ENCODE measurements at places on chromosomes 3 and 15.

DNA sequence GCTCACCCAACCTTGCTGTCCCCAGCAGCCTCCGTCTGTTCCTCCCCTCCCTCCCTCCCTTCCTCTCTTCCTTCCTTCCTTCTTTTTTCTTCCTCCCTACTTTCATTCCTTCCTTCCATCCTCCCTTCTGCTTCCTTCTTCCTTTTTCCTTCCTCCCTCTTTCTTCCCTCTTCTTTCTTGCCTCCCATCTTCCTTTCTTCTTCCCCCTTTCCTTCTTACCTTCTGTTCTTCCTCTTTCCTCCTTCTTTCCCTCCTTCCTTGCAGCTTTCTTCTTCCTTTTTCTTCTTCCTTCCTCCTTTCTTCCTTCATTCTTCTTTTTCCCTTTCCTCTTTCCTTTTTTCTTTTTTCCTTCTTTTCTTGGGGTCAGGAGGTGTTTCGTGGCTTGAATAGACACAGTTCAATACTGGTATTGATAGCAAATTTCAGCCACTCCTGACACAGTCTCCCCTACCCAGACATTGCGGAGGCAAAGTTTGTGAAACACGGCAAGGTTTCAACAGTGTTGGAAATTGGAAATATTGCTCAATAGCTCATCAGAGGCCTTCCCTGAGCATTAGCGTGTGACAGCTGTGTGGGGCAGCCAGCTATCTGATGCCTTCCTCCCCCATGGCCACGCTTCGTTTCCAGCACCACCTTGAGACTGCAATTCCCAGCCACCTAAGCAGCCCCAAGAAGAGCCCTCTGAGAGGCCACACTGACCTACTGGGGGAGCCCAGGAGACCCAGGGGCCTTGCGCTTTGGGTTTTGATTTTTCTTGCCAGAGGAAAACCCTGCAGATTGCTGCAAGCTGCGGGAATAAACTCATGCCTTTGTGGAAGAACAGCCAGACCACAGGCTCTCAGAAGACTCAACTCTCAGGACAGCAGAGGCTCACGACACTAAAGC lies 82.2 kb downstream of the KLF15 start:
- DNase-seq = no peak

DNA sequence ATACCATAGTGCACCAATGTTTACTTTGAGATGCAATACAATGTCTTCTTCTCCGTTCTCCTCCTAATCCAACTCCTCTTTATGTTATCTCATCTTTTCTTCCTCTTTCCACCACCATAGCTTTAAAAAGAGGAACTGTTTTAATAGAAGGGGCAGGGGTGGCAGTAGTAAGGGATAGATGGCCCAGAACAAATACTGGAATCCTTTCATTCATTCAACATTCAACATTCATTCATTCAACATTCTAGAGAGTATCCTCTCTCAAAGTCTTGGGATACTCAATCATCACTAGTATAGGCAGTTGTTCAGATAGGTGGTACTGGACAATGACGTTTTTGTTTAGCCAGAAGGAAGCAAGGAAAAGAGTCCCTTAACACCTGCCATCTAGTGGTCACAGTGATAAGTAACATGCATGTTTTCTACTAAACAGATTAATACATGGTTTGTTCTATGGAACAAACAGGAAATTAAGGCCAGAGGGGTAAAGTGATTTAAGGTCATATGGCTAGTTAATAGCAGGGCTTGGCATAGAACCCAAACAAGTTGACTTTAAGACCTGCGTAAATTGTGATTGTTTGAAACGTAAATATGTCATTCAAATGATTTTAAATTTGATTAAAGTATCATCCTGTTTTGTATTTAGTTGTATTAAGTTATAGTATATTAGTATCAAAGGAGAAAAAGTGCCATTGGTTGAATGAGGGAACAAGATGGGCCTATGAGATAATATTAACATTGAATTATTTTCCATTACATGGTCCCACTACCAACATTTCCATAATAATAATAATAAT lies 26.9 kb upstream of the EHHADH start:
- DNase-seq = no peak

DNA sequence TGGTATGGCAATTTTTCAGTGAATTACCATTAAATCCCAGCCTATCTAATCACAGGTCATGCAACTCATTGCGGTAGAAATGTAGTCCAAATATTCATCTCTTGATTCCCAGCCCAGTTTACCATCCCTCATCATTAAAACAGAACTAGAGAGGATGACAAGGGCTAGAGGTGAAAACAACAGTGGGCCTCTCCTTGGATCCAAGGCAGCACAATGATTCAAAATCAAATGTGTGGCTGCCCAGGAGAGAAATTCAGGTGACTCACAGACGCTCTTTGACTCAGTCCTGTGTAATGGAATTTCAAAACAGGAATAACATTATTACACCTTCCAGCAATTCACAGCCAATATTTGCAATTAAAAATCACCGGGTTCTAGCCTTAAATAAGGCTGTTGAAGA lies 246.5 kb downstream of the TBL1XR1 start:
- DNase-seq = no peak

DNA sequence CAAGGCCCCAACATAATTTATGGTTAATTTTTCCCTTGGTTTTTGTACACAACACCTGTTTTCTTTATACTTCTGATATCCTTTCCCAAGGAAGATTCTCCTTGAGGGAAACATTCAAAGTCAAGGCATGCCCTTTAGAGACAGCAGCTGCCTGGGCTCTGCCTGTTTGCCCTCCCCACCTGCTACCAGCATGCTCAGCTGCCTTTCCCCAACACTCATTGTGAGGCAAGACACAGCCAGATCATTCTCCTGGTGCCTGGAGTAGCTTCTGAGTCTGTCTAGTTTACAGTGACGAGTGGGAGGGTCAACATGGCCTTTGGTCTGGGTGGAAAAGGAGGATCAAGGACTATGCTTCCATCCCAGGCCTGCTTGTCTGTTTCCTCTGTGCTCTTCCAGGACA lies 132.5 kb downstream of the EPHB1 start:
- no peak for DNase-seq

DNA sequence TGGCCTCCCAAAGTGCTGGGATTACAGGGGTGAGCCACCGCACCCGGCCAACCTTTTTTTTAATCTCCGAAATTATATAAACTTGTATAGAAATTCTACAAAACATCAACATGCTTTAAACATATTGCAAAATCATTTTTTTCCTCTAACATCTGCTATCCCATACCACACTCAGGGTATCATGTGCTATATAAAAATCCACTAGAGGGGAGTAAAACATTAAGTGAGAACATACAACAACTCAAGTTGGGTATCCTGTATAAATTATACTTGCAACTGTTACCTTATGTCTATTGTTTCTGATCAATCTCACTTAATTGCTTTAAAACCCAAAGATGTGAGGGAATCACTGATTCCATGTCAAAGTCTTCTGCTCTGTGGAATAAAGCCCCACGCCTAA lies 71.9 kb upstream of the FBN1 start:
- DNase-seq = no peak

- peak; percentile 59 for DNase-seq
Observed at GRCh38 chr3:197181741-197182140, 116.7 kb downstream of the DLG1 start.

- DNase-seq = no peak
Observed at GRCh38 chr3:134640872-134641470, 9.9 kb downstream of the KY start.

DNA sequence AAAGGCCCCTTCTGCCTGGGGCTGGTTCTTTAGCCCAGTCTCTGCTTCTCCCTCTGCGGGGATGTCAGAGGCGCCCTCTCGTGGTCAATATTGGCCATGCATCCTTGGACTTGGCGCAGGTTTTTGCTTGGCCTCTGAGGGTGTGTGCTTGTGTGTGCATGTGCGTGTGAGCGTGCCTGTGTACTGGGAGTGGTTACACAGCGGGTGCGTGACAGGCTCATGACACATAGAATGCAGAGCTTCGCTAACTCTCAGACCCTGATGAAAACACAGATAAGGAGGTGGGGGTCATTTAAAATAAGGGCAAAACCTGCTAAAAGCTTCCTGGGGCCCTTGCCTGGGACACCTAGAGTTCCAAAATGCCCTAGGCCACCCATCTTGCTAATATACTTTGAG lies 160.9 kb downstream of the SMAD6 start:
- peak; percentile 82 for DNase-seq

- no peak for DNase-seq
Observed at GRCh38 chr15:68525815-68526214, 53.0 kb upstream of the CORO2B start.

DNA sequence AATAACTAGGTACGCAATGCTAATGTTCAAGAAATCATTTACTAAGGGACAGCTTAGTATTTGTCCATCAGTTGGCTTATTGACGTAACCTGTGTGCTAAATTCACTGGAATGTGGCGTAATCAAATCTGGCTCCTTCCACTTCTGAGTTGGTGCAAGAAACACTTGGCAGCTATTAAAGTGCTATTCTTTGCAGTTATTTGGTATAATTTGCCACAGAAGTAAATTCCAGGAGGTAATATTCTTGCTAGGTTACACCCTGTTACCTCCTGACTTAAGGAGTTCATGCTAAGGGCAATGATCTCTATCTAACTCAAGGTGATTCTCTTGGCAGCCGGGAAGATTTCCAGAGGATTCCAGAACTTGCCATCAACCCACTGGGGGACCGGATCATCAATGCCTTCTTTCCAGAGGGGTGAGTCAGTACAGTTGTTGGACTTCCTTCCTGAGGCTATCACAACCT lies 25.5 kb downstream of the CHP1 start:
- no peak for DNase-seq

- no peak for DNase-seq
Observed at GRCh38 chr15:101191242-101191641, 60.6 kb downstream of the CHSY1 start.

- no peak for DNase-seq
Observed at GRCh38 chr3:134611516-134611915, 39.3 kb downstream of the KY start.

DNA sequence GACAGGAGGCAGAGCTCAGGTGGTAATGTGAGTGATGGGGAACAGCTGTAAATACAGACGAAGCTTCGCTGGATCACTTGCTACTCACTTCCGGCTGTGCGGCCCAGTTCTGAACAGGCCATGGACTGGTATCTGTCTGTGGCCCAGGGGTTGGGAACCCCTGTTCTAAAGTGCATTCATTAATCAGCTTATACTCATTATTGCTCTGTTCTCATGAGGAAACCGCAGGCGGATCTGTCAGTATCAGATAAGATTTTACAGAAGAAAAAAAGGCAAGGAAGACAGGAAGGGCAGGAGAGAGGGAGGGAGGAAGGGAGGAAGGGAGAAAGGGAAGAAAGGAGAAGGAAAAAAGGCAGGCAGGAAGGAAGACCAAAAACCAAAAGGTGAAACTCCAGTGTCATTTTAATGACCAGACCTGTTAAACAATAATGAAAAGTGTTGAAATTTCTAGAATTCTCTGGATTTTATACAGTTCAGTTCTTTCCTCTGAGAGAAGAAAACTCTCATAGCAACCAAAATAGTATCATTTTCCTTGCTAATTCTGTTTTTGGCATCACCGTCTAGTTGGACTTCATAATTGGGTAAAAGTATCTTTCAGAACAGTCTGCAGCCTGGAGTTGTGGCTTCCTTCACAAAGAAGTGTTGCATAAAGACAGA lies 128.0 kb upstream of the PROK2 start:
- DNase-seq = no peak

GRCh38 chr3:126573492-126574117 lies 14.9 kb upstream of the C3orf22 start:
- peak; percentile 62 for DNase-seq

GRCh38 chr3:228442-229182 lies 32.0 kb downstream of the CHL1 start:
- no peak for DNase-seq

GRCh38 chr3:122714273-122714672 lies 33.6 kb downstream of the PARP14 start:
- no peak for DNase-seq

DNA sequence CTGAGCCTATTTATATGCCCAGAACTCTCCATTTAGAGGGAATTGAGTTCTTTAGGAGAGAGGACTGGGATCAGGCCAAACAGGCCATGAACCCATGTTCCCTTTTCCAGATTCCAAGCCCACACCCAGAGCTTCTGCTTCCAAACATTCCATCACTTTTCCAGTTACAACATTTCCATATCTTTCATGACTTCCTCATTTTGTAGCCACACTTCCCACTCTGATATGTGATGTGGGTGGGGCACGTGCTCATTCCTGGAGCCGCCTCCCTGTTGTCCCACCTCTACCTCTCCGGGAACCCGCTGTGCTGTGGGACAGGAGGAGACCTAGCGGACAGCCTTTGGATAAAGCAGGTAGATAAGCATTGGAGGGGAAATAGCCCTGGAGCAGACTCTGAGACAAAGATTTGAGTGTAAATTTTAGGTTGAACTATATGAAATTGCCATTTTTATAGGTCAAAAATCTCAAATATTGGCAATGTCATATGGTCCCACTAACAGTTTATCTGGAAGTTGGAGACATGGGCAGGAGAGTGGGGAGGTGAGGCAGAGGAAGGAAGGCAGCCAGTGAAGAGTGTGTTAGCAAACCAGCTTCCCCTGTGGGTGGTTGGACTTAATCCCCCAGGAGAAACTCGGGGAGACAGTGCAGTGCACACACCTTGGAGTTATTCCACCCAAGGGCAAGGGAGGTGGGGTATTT lies 31.8 kb downstream of the CYP8B1 start:
- DNase-seq = no peak

DNA sequence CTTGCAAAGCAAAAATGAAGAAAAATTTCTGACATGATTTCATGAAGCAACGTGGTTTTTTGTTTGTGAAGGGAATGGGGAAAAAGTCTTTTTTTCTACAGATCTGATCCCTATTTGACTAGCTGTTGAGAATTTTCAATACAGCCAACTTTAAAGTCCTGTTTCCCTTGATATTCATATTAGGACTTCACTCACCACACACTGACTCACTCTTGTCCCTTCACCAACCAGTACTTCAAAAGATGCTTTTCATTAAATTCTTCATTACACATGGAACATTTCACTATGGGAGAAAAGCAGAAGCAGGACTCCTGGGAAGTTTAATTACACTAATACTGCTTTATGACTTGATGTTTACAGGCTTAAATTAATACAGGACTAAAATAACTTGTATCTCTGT lies 16.6 kb downstream of the TRANK1 start:
- no peak for DNase-seq

DNA sequence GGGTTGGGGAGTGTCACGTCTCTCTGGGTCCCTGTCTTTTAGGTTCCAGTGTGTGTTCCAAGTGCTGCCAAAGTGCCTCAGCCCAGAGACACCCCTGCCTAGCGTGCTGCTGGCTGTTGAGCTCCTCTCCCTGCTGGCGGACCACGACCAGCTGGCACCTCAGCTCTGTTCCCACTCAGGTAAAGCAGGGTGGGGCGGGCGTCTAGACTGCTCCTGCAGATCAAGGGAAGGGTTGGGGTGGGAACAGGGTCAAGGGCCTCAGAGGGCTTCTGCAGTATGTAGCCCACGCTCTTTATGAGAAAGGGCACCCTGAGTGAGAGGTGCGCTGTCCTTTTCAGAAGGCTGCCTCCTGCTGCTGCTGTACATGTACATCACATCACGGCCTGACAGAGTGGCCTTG lies 17.2 kb downstream of the ATRIP start:
- no peak for DNase-seq

- DNase-seq = no peak
Observed at GRCh38 chr3:44021651-44022594, 219.8 kb upstream of the TOPAZ1 start.

- no peak for DNase-seq
Observed at GRCh38 chr3:33482111-33482521, 41.9 kb upstream of the UBP1 start.

- DNase-seq = no peak
Observed at GRCh38 chr15:83767741-83768140, 113.8 kb downstream of the ADAMTSL3 start.

- no peak for DNase-seq
Observed at GRCh38 chr3:152780553-152780952, 54.4 kb upstream of the P2RY1 start.

GRCh38 chr15:39246523-39246922 lies 334.4 kb upstream of the THBS1 start:
- DNase-seq = no peak

- no peak for DNase-seq
Observed at GRCh38 chr15:88830016-88830415, 26.8 kb downstream of the ACAN start.

All from lower lobe of right lung (tissue), 2 donors.